Endodermal cell (in vitro differentiated cells): ENCODE measurements at places on chromosomes 7 and 10. TPM values are rescaled to one million over a fixed set of nuclear protein-coding genes. Genes with fewer than 3 reads are reported as not detected.

- DNase-seq, result no peak
Measured at GRCh38 chr7:30453016-30453415, 25.6 kb downstream of the NOD1 start.

DNA sequence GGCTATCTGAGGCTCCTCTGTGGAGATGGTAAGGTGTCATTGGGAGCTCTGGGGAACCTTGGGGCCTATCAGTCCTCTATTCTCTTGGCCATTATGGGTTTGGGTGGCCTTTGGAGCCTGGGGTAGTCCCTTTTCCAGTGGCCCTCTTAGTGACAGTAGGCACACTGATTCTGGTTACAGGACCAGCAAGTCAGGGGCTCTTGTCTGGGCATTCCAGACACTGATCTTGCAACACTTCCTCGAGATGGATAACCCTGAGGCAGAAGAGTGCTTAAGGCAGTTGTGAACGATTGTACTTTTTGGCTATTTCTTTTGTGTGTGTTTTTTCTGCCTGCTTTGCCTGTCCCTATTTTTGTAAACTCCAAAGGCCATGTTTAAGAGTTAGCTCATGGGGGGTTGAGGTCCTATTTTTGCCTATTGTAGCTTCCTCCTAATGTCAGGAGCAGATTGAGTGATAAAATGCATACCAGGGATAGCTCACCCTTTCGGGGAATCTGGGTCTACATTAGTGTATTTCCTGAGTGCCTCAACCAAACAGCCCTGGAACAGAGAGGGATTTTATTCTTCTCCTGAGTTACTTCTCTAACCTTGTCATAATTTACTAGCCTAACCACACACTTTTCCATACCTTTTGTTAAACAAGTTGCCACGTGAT is 61.2 kb downstream of the PRKAR2B start:
- no peak for DNase-seq

DNA sequence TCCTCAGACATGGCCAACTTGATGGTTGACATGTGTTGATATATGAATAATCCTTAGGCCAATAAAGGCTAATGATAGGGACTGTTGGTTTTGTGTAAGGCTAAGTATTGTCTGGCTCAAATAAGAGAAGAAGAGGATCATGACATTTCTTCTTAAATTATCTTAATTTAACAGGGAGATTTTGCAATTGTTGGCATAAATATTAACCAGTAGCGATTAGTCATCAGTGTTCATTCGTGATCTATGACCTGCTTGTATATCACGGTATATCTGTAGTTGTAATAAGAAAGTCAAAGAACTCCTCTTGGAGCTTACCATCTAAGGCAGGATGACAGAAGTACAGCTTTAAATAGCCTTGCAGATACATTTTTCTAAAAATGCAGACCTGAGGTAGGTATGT is 196.4 kb downstream of the CREB5 start:
- no peak for DNase-seq

- no peak for DNase-seq
Measured at GRCh38 chr7:32941681-32942414, 15.4 kb upstream of the FKBP9 start.

- DNase-seq, result peak; percentile 83
Measured at GRCh38 chr10:5976512-5977470, 552 bp downstream of the IL15RA start.

DNA sequence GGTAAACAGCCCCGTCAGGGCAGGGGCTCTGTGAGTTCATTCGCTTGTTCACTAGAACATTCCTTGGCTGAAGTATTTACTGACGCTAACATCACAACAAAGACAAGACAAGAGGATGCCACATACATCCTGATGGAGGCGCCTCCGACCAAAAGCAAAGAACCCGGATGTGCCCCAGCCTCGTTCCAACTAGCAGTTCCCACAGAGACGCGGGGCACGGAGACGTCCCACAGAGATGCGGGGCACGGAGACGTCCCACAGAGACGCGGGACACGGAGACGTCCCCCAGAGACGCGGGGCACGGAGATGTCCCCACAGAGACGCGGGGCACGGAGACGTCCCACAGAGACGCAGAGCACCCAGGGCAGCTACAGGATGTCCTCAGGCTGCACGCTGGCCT is 35.4 kb upstream of the CFAP46 start:
- no peak for DNase-seq

GRCh38 chr10:6350609-6351008 is 147.9 kb downstream of the PFKFB3 start:
- no peak for DNase-seq

GRCh38 chr10:45000138-45000751 is 478 bp upstream of the ZNF22 start:
- DNase-seq, result peak; percentile 53

GRCh38 chr7:134459981-134460380 is 1.1 kb upstream of the AKR1B1 start:
- DNase-seq, result no peak

- no peak for DNase-seq
Measured at GRCh38 chr10:132410056-132410778, 13.2 kb downstream of the PWWP2B start.

DNA sequence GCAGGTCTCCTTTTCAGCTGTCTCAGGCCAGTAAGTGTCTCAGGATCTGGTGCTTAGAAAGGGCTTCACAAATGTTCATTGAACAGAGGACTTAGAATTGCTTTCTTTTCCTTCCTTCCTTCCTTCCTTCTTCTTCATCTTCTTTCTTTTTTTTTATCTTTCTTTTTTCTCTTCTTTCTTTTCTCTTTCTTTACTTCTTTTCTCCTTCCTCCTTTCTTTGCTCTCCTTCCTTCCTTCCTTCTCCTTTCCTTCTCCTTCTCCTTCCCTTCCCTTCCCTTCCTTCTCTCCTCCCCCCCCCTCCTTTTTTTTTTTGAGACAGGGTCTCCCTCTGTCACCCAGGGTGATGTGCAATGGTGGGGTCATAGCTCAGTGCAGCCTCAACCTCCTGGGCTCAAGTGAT is 34.6 kb downstream of the COL26A1 start:
- DNase-seq, result no peak

- no peak for DNase-seq
Measured at GRCh38 chr10:130003166-130003565, 39.1 kb upstream of the EBF3 start.

DNA sequence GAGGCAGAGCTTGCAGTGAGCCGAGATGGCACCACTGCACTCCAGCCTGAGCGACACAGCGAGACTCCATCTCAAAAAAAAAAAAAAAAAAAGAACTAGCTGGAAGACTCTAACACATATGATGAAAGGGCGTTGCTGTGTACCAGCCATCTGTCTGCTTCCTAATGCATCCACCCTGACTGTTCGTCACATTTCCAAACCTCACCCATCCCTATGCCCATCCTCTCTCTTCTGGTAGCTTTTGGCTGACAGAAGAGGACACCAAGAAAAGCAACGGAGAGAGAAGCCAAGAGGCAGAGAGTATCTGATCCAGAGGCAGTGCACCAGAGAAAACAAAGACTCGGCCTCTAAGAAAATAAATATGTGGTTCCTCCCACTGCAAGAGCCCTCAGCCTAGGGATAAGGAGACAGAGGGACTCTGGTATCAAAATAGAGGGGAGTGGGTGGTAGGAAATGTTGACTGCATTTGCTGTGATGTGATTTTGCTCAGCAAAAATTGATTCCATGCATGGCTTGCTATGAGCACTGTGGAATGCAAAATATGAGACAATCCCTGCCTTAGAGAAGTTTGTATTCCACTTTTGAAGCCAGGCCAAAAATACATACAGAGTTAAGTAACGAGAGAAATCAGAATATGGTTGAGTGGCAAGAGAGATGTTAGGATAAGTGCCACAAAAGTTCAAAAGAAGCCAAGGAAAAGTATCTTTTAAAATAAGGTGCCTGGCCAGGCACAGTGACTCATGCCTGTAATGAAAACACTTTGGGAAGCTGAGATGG is 100.8 kb upstream of the STK17A start:
- DNase-seq, result no peak

The ZNF22 gene
- 24.4 to 43.5 TPM (median 42.5 TPM) in 3 replicates for total RNA-seq

The TCERG1L gene
- total RNA-seq, result 4.0 and 4.5 TPM in 2 replicates

The DGKB gene
- total RNA-seq, result 3.6 and 5.1 TPM in 2 replicates

The PITRM1 gene
- total RNA-seq, result 44.3 to 53.3 TPM (median 50.2 TPM) in 3 replicates

The BMPER gene
- total RNA-seq, result 46.3 and 72.2 TPM in 2 replicates
